ENCODE measurements at places on chromosomes 1 and 21.

DNA sequence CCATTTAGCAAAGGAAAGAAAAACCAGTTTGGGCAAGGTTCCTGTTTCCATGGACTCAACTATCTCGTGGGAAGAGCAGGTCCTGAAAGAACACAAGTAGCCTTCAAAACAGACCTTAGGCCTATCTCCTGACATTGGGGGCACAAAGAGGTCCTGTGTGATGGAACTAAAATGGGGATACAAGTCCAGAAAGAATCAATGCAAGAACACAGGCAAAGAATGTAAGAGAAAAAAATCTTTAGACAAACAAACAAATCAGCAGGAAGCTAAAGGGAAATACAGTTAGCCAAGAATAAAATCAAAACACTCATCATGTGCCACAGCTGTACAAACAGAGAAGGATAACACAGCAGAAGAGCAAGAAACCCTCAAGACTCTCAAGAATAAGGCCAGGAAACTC is 28.2 kb downstream of the SLC30A10 start:
- DNase-seq = no peak

DNA sequence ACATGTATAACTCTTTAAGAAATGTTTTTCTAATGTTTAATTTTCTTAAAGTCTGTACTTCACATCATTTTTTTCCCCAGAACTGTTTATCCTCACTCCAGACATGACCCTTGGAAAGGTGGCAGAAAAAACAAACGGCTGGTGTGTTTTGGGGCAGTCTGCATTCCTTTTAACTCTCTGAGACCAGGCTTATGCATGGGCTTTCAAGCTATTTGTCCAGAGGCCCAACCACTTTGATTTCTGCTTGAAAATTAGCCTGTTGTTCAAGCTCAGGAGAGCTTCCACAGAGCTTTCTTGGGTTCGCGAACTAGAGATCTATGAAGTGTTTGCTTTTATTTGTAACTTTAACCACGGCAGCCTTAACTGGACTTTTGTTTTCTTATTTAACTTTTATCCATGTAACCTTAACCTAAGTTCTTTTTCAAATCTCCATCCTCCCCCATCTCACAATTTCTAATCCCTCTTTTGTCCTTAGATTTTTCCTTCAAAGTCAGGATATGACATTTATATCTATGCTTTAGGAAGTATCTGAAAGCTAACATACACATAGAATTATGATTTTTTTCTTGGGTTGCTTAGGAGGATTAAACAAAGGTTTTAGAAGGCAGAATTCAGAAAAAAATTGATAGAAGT is 111.8 kb downstream of the FGGY start:
- DNase-seq = no peak

DNA sequence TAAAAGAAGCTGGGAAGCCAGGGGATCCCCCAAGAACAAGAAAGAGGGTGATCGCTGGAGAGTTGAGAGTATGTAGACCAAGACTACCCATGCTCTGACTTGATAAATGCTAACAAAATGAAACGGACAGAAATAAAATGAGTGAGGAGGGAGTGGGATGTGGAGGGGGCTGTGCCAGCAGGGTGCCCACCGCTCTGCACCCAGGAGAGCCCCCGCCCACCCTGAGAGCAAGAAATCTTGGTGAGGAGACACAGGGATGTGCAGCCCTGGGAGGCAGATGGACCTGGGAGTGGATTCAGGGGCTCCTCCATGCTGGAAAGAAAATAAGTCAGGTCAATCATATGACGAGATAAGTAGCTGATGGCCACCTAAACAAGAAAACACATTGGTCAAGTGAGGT is 590.9 kb downstream of the AJAP1 start:
- DNase-seq = no peak

DNA sequence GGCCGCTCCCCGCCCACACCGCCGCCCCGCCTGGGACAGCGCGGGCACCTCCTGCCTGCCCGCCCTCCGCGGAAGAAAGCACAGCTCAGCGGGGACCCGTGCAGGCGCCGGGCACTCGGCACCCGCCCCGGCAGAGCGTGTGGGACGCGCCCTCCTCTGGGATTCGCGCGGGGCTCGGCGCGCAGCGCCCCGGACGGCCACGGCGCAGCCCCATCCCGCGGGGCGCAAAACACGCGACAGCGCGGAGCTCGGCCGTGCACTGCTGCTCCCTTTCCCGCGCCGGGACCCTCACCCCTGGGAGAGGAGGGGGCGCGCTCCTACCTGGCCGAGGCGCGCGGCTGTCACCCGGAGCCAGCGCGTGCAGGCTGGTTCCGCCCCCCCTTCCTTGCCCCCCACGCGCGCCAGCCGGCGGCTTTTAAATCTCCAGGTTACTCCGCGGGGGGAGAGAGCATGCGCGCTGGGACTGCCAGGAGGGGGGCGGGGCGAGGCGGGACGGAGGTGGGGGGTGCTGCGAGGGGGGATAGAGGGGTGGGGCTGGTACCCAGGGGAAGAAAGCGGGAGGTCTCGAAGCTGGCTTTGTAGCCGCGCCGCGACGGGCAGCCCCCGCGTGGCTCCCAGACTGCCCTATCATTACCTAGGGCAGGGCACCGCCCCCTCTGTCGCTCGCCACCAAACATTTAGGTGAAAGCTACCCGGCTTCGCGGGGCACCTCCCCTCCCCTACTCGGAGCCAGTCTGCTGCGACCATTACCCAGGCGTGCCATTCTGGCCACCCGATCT is at the start of gene SLC45A3:
TSS of gene SLC45A3 (minus strand) at position 437 of the 779 bp plus-strand sequence. CDS start 15,853 bp downstream, outside the sequence.
- DNase-seq = peak; percentile 22

- no peak for DNase-seq
These were observed 99.4 kb downstream of the SUSD4 start for GRCh38 chr1:223264529-223264928.

- peak; percentile 92 for DNase-seq
These were observed 13.6 kb upstream of the MCOLN3 start for GRCh38 chr1:85061711-85062424.

DNA sequence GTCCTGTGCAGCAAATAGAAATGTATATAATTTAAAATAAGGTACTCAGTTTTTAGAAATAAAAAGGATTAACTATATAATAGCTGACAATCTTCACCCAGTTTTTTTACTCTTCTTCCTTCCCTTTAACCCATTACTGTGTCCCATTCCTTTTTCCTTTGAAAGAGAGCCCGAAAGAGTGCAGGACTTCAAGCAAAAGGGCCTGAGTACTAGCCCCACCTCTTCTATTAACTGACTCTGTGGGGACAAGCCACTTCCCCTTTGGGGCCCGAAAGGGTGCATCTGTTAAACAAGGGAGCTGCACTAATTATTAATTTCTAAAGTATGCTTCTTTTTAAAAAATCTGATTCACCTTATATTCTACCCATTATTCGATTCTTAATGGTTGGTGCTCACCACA is 3.3 kb downstream of the USP24 start:
- DNase-seq = peak; percentile 28

DNA sequence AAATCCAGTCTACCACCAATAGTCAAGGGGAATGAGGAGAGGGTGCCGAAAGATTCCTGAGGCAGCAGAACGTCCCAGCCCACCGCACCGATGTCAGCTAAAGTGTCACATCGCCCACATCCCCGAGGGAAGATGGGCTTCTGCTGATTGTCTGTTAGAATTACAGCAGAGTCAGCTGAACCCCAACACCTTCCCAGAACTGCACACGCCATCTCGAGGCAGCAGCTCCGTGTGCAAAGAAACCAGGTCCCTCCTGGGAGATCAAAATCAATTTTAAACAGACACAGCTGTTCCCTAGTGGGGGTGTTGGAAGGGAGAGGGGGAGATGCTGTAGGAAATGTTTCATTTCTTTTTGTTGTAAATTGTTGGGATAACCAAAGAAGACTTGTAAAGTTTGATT is 12.8 kb upstream of the KAZN start:
- no peak for DNase-seq

- DNase-seq = no peak
These were observed 86.8 kb downstream of the GDAP2 start for GRCh38 chr1:117842408-117843170.

GRCh38 chr1:20662110-20662475 is 924 bp upstream of the DDOST start:
- no peak for DNase-seq

DNA sequence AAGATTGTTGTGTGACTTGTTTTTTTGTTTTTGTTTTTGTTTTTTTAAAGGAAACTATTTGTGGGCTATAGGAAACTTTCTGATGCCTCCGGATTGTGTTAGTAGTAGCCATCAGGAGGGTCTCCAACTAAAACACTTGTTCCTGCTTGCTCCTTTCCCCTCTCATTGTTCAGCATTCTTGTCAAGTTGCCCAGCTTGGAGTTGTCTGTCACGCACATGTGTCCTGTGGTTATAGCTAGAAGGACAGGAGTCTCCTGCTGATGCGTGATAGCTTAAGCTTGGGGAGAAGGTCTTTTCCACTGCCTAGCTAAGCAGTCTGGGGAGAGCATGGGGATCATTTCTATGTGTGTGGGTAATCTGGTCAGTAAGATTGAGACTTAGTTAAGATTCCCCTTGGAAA is 3.2 kb upstream of the LYPLA2 start:
- no peak for DNase-seq

DNA sequence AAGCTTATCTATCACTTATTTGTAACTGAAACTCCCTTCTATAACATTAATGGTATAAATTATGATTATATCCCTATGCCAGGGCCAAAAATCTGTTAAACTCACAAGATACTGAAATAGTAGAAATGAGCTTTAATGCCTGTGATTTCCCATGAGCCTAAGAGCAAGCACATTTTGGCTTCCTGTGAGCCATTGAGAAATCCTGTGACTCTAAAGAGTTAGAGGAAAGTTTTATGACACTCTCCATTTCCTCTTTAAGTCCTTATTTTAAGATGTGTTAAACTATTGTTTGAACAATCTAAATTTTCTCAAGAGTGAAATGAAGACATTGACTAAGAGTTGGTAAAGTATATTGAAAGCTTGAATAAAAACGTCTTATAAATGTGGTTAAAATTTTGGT is 45.6 kb downstream of the SUCO start:
- no peak for DNase-seq

DNA sequence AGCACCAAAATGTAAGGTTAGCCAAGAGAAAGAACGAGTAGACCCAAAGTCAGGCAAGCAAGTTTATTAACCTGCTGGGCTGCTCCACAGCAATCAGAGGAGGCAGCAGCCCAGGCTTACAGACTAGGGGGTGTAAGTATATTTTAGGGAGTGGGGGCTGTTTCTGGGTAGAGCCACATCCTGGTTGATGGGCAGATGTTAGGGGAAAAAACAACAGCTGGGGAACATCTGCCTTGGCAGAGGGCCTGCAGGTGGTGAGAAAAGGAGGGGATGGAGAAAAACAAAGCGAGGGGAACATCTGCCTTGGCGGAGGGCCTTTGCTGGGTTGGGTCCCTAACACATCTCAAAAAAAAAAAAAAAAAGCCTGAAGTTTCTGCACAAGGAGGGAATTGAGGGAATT is 9.7 kb upstream of the ZBTB48 start:
- no peak for DNase-seq

DNA sequence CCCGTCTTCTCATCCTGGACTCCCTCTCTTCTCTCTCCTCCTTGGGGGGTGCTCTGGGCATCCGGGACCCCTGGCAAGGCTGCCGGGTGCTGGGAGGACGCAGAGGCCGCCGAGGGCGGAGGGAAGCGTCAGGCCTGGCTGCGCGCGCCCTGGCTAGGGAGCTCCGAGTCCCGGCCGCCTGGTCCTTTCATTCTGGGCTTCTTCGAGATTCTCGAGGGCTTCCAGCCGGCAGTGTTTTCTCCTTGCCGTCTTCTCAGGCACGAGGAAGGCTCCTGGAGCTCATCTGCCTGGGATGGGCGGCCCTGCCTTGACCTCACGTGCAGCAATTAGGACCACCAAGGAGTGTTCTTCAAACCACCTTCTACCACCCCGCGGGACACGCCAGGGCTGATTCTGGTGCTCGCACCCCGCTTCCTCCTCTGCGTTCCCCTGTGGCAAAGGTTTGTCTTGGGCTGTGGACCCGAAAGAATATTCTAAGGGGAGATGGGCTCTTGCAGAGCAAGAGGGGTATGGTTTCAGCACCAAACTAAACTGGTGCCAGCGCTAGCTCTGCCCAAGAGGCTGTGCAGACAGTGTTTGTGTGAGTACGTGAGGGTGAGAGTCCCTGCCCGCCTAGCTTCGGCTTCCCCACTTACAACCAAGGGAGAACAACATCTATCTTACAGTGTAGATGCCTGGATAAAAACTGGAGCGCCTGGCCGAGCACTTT is 36.5 kb downstream of the PIK3CD start:
- no peak for DNase-seq

DNA sequence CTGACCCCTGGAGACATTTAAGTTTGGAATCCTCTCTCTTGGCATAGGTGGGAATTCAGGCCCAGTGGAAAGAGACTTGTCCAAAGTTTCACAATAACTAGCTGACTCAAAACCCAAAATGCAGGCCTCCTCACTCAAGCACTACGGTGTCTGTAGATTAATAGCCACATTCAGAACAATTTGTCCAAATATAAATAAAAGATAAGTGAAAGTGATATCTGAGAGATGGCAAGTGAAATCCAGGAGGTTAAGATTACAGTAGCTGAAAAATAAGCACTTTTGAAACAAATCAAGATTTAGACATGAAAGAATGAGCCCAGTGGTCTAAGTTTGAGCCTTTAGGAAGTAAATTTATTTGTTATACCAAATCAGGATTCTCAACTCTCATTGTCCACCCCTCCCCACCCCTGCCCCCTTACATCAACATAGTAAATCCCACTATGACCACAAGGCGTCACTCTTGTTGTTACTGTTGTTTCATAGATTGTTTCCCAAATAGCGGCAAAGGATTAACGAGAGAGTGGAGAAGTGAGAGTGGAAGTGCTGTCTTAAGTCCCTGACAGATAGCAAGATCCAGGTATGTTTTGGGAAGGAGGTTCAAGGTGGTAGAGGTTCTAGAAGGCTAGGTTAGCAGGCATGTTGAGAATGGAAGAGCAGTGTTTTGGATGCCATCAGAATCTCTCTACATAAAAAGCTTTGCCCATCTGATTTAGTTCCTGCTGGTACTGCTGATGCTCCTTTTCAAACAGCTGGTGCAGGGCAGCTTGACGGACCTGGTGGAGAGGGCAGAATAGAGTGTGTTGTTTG is 7.1 kb upstream of the TPM3 start:
- peak; percentile 42 for DNase-seq

DNA sequence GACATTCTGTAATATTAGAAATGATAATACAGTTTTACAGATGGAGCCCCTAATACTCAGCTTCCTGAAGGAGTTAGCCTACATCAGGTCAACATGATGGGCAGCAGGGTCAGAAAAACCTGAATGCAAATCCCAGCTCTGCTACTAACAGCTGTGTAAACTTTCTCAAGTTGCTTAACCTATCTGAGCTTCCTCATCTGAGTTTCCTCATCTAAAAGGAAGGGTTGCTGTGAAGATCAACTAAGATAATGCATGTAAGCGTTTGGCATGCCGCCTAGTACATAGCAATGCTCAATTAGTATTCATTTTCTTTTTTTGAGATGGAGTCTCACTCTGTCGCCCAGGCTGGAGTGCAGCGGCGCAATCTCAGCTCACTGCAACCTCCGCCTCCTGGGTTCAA is 18.4 kb upstream of the DESI2 start:
- DNase-seq = no peak

GRCh38 chr1:226793620-226794276 is 54.7 kb upstream of the ITPKB start:
- no peak for DNase-seq

GRCh38 chr1:168410464-168410863 is 129.8 kb downstream of the TBX19 start:
- DNase-seq = no peak

GRCh38 chr1:211520641-211521040 is 28.7 kb upstream of the RD3 start:
- no peak for DNase-seq

- no peak for DNase-seq
These were observed 217.0 kb upstream of the PKN2 start for GRCh38 chr1:88466899-88467580.

GRCh38 chr1:23035823-23036452 is 16.7 kb downstream of the KDM1A start:
- DNase-seq = no peak

- no peak for DNase-seq
These were observed 3.5 kb downstream of the HDGF start for GRCh38 chr1:156747742-156748669.

Measured in CD4-positive, alpha-beta T cell treated with Interleukin-4 for 1 hour (primary cell).